ENCODE measurements at places on chromosomes 13 and 19.
A peak's percentile ranks its signal among the peaks of the same experiment; 100 is the strongest.

GRCh38 chr19:3123088-3123721, 12.6 kb upstream of the GNA15 start:
- DNase-seq, result no peak

DNA sequence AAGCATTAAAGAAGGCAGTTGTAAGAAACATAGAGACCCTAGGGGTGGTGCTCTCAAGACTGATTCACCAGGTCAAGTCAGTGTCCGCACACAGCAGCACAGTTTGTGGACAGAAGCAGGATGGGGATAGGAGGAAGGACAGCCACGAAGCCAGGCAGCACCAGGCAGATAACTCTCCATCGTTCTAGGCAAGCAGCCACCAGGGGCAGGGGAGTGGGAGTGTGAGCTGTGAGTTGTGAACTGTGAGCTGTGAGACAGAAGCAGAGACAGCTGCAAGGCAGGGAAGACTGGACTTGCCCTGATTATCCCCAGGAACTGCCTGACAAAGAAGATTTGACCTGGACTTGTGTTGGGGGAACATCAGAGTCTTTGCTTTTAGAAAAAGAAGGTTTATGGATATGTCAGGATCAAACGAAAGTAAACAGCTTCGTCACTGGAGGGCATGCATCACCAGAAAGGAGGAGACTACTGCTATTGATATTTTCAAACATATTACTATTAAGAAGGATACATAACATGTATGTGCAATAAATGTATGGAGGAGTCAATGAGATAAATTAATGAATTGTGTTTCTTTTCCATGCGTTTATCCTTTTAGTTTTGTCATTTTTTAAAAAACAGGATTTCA, 286.1 kb downstream of the IRS2 start:
- DNase-seq, result no peak

GRCh38 chr19:18762125-18763023, 28.7 kb downstream of the COMP start:
- DNase-seq, result no peak

GRCh38 chr19:19744641-19745040, 11.7 kb upstream of the ZNF14 start:
- no peak for DNase-seq

DNA sequence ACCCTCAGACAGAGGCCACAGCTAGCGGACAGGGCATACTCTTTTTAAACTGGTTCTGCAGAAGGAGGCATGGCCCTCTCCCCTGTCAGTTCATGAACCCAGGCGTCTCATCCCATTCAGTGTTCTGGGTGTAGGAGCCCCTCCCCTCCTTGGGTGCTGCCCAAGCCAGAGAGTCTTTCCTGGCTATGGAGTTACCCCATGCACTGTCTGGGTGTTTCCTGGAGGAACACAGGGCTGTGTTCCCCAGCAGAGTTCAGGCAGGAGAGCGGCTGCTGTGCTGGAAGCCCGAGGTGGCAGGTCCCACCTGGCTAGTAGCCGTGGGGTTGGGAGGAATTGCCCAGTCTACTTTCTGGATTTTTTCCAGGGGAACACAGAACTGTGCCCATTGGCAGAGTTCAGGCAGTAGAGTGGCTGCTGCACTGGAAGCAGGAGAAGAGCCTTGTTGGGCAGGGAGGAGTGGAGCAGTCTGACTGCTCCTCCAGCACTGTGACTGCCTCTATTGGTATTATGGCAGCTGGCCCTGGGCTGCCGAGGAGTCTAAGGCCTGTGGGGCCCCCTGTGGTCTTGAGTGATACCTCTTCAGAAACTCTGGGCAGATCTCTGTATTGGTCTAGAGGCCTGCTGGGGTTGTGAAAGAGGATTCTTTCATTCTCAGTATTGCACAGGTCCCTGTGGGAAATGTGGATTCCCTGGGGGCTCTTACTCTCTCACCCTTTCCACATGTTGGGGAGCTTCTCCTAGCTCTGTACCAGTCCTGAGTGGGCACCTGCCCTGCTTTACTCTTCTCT, 168.3 kb downstream of the PCDH20 start:
- no peak for DNase-seq

DNA sequence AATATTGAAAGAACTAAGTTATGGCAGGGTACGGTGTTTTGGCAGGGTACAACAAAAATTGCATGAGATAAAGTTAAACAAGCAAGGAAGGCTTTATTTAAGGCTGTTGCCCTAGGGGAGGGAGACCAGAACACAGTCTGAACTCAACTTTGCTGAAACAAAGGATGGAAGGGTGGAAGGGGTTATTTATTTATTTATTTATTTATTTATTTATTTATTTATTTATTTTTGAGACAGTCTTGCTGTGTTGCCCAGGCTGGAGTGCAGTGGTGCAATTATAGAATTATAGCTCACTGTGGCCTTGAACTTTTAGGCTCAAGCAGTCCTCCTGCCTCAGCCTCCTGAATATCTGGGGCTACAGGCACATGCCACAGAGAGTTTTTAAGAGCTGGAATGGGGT, 75.9 kb downstream of the HS6ST3 start:
- no peak for DNase-seq

GRCh38 chr19:3981736-3982681, 3.3 kb downstream of the EEF2 start:
- DNase-seq, result no peak

DNA sequence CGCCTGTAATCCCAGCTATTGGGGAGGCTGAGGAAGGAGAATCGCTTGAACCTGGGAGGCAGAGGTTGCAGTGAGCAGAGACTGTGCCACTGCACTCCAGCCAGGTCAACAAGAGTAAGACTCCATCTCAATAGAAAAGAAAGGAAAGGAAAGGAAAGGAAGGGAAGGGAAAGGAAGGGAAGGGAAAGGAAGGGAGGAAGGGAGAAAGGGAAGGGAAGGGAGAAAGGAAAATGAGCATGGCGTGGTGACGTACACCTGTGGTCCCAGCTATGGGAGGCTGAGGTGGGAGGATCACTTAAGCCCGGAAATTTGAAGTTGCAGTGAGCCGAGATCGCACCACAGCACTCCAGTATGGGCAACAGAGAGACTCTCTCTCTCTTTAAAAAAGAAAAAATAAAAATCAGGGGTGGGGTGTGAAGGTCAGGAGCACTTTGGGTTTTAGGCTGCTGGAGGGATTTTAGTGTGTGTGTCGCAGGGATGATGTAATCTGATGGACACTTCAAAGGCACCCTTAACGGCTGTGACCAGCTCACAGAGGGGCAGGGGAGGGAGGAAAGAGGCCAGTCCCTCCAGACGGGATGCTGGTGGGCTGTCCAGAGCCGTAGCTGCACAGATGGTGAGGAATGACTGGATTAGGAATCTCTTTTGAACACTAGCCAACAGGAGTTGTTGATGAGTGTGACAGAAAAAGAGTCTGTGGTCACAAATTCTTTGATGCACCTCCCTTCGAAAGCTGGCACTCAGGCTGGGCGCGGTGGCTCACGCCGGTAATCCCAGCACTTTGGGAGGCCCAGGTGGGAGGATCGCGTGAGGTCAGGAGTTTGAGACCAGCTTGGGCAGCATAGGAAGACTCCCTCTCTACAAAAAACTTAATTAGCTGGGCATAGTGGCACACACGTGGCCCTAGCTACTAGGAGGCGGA, 27.6 kb downstream of the TMPRSS9 start:
- no peak for DNase-seq

GRCh38 chr13:112965573-112966115, 3.4 kb upstream of the MCF2L start:
- DNase-seq, result no peak

DNA sequence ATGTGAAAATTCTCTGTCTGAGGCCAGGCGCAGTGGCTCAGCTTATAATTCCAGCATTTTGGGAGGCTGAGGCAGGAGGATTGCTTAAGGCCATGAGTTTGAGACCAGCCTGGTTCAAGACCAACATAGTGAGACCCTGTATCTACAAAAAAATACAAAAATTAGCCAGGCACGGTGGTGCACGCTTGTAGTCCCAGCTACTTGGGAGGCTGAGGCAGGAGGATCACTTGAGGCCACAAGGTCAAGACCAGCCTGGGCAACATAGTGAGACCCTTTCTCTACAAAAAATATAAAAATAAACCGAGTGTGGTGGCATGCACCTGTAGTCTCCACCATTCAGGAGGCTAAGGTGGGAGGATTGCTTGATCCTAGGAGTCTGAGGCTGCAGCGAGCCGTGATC, 2.2 kb upstream of the FCGBP start:
- DNase-seq, result no peak

DNA sequence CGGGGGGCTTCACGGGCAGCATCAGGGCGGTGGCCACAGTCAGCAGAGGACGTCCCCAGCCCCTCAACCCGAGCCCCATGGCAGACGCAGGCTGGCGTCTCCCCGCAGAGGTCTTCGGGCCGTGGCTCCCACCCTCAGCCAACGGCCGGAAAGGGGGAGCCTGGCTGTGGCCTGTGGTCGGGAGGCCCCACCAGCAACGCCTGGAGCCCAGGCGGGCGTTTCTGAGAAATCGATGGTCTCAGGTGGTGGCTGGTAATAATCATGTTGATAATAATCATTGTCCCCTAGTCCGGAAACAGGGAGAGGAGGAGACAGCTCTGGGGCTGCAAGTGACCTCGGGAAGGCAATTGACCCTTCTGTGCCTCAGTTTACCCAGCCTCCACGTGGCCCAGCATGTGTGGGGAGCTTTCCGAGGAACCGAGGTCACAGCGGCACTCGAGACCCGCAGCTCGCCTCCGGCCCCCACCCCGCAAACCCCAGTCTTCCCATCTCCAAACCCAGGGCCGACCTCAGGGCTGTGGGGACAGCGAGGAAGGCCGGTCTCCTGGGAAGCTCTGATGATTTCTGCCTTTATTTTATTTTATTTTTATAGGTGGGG, at the start of gene PRSS57:
TSS of gene PRSS57 (minus strand) at position 101 of the 598 bp plus-strand sequence. CDS start at position 79, 22 bp downstream.
- DNase-seq, result no peak

DNA sequence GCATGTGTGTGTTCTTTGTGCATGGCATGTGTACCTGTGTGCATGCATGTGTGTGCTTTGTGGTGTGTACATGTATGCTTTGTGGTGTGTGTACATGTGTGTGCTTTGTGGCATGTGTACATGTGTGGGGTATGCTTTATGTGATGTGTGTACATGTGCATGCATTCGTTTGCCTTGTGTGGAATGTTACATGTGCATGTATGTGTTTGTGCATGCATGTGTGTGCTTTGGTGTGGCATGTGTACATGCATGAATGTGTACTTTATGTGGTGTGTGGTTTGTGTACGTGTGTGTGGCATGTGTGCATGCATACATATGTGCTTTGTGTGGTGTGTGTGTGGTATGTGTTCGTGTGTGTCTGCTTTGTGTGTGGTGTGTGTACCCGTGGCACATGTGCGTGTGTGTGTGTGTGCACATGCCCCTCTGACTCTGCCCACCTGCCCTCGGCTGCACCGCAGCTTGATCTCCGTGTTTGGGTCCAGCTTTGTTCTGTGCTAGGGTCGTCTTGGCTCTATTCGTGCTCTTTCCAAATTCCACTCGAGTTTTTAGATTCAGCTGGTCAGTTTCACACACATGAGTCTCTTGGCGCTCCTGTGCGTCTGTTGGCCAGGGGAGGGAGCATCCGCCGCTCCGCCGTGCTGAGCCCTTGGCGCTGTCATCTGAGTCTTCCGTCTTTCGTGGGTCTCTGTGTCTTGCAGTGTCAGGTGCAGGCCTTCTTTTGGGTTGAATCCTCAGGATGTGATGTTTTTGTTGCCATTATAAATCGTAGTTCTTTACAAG, 46.5 kb upstream of the TFDP1 start:
- DNase-seq, result no peak

GRCh38 chr13:49828453-49828852, 36.0 kb upstream of the KPNA3 start:
- DNase-seq, result no peak

DNA sequence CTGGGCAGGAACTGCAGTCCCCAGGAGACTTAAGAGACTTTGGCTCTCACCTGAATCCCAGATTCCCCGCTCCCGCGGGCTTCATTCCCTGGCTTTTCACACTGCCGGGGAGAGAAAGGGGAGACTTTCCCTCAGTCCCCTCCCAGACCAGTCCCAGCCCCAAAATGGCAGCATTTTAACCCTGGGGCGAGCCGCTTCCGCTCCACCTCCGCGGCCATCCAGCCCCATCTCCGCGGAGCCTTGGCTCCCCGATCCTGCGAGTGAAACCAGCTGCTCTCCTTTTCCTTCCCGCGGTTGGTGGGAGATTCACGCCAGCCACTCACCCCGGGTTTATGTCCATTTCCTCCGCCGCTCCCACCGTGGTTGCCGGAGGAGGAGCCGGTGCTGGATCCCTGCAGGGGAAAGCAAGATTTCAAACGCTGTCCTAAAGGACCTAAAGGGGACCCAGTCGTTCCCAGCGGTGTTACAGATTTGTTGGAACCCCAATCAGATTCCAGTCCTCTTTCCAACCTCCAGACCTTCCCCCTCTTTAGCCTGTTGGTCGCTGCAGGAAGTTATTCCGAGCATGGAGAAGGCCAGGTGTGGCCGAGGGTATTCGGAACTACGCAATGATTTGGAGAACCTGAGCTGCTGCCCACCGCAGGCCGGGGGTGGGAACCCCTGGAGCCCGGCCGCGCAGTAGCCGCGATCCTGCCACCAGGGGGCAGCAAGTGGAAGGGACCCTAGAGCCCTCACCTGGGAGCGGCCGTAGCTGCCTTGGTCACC, 3.4 kb downstream of the DMKN start:
- DNase-seq, result peak; percentile 84

DNA sequence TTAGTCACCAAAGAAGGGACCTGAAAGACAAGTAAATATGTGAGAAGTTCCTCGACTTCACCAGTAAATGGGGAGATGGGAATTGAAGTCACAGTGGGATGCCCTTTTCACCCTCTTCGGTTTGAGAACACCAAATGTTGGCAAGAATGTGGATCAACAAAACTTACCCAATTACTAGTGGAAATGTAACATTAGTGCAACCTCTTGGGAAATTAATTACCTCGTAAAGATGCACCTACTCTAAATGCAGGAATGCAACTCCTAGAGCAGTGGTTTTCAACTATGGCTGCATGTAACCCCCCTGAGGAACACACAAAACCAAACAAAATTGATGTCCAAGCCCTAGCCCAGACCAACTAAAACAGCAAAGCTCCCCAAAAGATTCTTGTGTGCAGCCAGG, 78.1 kb downstream of the LNX2 start:
- DNase-seq, result no peak

DNA sequence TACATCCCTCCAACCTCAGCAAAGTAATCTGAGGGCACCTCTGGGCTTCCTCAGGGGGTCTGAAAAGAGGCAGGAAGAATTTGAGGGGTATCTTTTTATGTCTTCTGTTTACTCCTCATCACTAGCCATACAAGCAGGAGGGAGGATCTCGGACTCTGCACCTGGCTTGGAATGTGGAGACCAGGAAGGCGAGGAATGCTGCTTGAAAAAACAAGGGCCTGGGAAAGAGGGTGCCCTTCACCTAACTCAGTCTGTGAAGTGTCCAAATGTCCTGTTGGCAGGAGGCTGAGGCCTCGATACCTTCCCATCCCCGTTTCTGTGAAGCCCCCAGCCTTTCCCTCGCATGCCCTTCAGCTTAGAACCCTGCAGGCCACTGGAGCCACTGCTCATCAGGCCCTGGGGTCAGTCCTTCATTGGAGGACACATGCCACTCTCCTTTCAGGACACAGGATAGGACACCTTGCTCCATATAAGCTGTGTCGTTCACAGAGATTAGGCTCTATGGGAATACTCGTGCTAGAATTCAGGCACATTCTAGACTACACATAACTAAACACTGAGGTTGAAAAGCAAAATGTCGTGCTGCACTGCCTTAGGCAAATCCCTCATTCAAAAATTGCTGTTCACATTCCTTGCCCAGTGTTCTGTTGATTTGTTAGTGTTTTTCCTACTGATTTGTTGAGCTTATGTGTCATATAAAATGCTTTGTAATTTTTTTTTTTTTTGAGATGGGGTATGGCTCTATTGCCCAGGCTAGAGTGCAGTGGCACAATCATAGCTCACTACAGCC, 49.7 kb downstream of the ESD start:
- no peak for DNase-seq

GRCh38 chr13:20727856-20728255, 24.4 kb downstream of the IL17D start:
- DNase-seq, result no peak

GRCh38 chr13:103250071-103250470, 183.9 kb upstream of the SLC10A2 start:
- no peak for DNase-seq

Data from activated CD4-positive, alpha-beta T cell treated with anti-CD3 and anti-CD28 coated beads for 48 hours (primary cell).